Posterior vena cava (tissue), 2 donors: ENCODE measurements at places on chromosomes 6 and 20. TPM values are rescaled to one million over a fixed set of nuclear protein-coding genes. Genes with fewer than 3 reads are reported as not detected.

RBBP8NL gene
- total RNA-seq, result not detected

MAFB gene
- 34.7 TPM for total RNA-seq

LY6G5B gene
- 9.5 TPM for total RNA-seq

ABHD16A gene
- 39.4 TPM for total RNA-seq

AGER gene
- 7.3 TPM for total RNA-seq

TMEM74B gene
- total RNA-seq, result 0.74 TPM

RSPO4 gene
- total RNA-seq, result 0.24 TPM

CST2 gene
- 1.2 TPM for total RNA-seq

LRRN4 gene
- total RNA-seq, result 0.10 TPM

CD24 gene
- 7.1 TPM for total RNA-seq

ADA gene
- total RNA-seq, result 17.7 TPM

DPPA5 gene
- not detected for total RNA-seq

GNAS-AS1 gene
- total RNA-seq, result not detected

PXDC1 gene
- 103 TPM for total RNA-seq

TCF15 gene
- total RNA-seq, result 2.2 TPM

TBX18 gene
- total RNA-seq, result 45.5 TPM

BTN1A1 gene
- total RNA-seq, result not detected

FAM209B gene
- 0.65 TPM for total RNA-seq

EEF1A2 gene
- 2.6 TPM for total RNA-seq

TRIM15 gene
- not detected for total RNA-seq

CST7 gene
- 2.5 TPM for total RNA-seq

KCNK17 gene
- total RNA-seq, result 0.74 TPM

STK38 gene
- 32.1 TPM for total RNA-seq

MEP1A gene
- not detected for total RNA-seq

POU3F2 gene
- not detected for total RNA-seq

SMLR1 gene
- total RNA-seq, result not detected

TP53TG5 gene
- total RNA-seq, result 1.4 TPM

TSBP1 gene
- not detected for total RNA-seq

MATN4 gene
- total RNA-seq, result 0.29 TPM

CFAP61 gene
- not detected for total RNA-seq

BRPF3 gene
- total RNA-seq, result 16.2 TPM

PRR18 gene
- total RNA-seq, result 0.95 TPM

PLA2G7 gene
- total RNA-seq, result 2.7 TPM

AGPAT1 gene
- 42.0 TPM for total RNA-seq

ANGPT4 gene
- total RNA-seq, result 0.24 TPM

PPP1R3G gene
- 4.2 TPM for total RNA-seq

SPATA2 gene
- 4.5 TPM for total RNA-seq

PSORS1C1 gene
- total RNA-seq, result 1.9 TPM

MRPL18 gene
- 66.4 TPM for total RNA-seq

ATP6V1G2 gene
- 1.2 TPM for total RNA-seq

POM121L2 gene
- not detected for total RNA-seq

EYS gene
- not detected for total RNA-seq

C6orf163 gene
- 2.7 TPM for total RNA-seq

EPPIN gene
- not detected for total RNA-seq

MTHFD1L gene
- total RNA-seq, result 45.3 TPM

MAN1A1 gene
- 60.6 TPM for total RNA-seq

TPD52L1 gene
- 41.4 TPM for total RNA-seq

C6orf58 gene
- not detected for total RNA-seq

MAP7 gene
- total RNA-seq, result 2.7 TPM

OR5V1 gene
- total RNA-seq, result not detected

CTCFL gene
- total RNA-seq, result not detected

ZSCAN23 gene
- 2.0 TPM for total RNA-seq

FAM229B gene
- 23.3 TPM for total RNA-seq

CRISP3 gene
- 0.10 TPM for total RNA-seq

TRAPPC3L gene
- 0.33 TPM for total RNA-seq

SLC24A3 gene
- 25.3 TPM for total RNA-seq

ZSWIM3 gene
- total RNA-seq, result 2.5 TPM

IP6K3 gene
- 0.19 TPM for total RNA-seq

FYN gene
- 87.0 TPM for total RNA-seq
